ENCODE measurements at places on chromosomes 6 and 20.

GRCh38 chr20:17836303-17836861, 132.2 kb downstream of the SNX5 start:
- peak; percentile 97 for DNase-seq

- DNase-seq: peak; percentile 16
These were observed 1.2 kb downstream of the DUSP22 start for GRCh38 chr6:293193-294174.

- no peak for DNase-seq
These were observed 22.7 kb upstream of the SCRT2 start for GRCh38 chr20:698276-698675.

GRCh38 chr20:40307997-40308396, 381.0 kb downstream of the MAFB start:
- DNase-seq: no peak

GRCh38 chr6:98828211-98828788, 6.1 kb upstream of the POU3F2 start:
- no peak for DNase-seq

DNA sequence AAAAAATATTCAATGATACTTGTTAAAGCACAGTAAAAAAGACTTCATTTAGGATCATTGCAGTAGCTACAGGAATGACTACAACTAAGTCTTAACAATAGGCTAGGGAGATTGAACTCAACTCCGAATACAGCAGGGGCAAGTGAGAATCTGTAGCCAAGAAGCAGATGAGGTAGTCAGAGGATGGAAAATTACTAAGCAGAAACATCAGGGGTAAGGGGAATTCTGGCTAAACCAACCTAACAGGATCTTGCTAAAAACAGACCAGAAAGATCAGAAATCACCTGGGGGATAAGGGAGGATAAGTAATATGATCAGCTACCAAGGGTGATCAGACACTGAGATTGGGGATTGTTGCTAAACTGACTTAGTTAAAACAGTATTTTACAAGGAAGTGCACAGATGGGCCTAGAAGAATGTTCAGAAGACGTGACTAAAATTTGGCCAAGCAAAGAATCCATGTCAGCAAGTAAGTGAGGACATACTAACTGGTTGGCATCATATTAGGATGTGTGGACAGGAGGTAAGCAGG, 217.5 kb downstream of the TENT5A start:
- no peak for DNase-seq

- no peak for DNase-seq
These were observed 87.8 kb upstream of the SIRPA start for GRCh38 chr20:1807394-1807793.

GRCh38 chr6:84492241-84493165, 265.1 kb upstream of the CEP162 start:
- DNase-seq: peak; percentile 13

DNA sequence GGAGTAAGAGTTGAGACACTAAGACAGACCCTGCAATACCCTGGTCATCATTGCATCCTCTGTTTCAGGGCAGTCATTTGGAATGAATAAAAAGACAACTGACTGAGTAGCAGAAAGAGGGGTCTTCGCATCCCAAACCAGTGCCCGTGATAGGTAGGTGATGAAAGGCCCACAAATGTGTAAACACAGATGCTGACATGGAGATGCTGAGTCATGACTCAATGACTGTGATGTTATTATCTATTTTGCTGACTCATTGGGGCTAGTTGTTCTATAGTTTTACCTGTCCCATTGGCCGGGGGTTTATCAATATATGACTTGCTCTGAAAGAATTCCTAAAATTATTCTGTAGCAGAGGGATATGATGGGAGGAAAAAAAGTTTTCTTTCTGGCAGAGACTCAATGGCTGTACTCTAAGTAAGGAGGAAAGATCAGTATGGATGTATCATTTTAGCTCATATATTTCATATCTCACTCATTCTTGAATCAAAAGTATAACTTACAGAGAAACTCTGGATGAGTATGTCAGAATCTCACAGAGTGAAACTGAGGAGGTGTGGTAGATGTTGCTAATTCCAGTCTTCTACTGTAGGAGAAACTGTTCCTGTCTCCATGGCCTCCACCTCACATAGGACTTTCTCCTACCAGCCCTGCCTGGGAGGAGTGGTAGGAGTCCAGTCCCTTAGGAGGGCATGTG, 119.9 kb upstream of the PREP start:
- DNase-seq: no peak

DNA sequence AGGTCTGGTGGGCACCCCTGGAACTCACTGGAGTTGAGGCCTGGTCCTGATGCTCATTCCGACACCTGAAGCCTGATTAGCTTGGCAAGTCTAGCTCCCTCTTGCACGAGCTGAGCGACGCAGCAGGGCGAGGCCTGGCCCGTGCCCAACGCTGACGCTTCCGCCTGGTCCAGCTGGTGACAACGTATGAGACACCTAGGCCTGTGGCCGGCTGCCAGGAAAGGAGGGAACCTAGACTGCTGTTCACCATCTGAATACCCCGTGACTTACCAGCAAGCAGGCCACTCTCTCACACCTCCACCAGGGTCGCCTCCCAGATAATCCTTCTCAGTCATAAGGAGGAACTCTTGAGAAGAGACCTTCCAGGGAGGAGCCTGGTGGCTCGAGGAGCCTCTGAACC, 24.5 kb downstream of the YTHDF1 start:
- no peak for DNase-seq

DNA sequence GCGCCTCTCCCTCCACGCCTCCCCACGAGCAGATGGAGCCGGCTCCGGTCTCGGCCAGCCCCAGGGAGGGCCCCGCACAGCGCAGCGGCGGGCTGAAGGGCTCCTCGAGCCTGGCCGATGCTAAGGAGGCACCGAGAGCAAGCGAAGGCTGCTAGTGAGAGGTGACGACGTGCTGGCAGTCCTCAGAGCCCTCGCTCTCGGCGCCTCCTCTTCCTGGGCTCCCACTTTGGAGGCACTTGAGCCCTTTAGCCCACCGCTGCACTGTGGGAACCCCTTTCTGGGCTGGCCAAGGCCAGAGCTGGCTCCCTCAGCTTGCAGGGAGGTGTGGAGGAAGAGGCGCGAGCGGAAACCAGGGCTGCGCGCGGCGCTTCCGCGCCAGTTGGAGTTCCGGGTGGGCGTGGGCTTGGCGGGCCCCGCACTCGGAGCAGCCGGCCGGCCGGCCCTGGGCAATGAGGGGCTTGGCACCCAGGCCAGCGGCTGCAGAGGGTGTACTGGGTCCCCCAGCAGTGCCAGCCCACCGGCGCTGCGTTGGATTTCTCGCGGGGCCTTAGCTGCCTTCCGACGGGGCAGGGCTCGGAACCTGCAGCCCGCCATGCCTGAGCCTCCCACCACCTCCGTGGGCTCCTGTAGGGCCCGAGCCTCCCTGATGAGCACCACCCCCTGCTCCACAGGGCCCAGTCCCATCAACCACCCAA, 2.5 kb upstream of the TMEM14C start:
- DNase-seq: no peak

DNA sequence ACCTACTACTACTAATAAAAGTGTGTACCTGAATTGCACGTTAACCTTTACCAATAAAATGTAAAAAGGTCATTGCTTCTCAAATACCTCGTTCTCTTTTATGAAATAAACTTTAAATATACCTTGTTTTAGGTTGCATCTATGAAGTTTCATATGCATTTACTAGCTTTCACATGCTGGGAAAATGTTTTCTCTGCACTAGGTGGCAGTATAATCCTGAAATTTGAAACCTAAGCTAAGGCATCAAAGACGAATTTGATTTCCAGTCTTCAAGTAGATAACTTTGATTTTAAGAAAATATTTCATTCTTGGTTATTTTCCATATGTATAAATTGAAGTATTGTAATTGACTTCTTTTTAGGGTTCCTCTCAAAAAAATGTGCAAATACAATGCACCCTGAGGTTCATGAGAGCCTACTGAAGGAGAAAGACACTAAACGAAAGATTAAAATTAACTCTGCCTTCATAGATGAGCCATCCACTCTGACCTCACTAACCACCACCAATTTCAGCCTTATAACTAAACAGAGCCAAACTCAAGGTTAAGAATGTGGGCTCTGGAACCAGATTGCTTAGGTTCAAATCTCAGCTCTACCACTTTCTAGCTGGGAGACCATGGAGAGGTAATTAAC, 7.3 kb upstream of the COL9A1 start:
- peak; percentile 67 for DNase-seq

DNA sequence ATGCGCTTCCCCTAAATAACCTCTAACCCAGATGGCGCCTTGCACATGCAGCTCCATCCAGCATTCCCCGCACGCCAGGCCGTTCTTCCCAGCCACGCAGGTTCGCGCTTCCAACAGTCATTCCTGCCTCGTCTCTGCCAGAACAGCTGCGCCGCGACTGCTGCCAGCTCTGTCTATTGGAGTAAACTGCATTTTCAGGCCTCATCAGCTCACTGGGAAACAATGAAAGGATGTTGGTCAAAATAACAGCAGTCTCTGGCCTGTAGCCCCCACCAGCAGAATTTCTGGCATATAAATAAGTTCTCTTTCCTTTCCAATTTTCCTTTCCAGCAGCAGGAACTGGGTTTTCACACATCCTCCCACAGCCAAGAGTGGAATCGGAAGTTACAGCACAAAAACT, 14.6 kb downstream of the NRSN1 start:
- DNase-seq: no peak

DNA sequence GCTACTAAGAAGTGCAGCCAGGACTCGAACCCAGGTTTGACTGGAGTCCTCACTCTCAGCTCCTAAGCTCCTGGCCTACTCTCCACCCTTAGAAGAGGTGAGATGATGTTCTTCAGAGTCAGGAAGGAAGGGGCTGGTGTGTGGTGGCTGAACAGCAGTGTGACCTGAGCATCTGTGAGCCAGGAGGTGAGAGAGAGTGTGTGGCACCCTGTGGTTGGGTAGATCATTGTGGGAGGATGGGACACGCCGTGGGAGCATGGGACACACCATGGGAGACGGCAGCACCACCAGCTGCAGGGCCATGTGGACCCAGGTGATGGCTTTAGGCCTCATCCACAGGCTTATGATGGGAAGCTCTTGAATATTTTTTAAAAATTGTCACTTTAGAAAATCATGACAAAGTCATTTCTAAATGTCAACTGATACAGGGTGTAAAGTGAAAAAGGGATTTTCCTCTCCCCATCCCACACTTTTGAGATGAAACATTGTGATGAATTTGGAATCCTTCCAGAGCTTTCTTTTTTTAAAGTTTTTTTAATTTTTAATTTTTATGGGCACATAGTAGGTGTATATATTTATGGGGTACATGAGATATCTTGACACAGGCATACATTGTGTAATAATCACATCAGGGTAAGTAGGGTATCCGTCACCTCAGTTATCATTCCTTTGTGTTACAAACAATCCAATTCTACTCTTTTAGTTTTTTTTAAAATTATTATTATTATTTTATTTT, 31.6 kb downstream of the SRC start:
- DNase-seq: no peak

GRCh38 chr20:2610941-2611720, 41.3 kb upstream of the NOP56 start:
- no peak for DNase-seq

GRCh38 chr20:56752274-56752673, 123.2 kb downstream of the TFAP2C start:
- DNase-seq: no peak

DNA sequence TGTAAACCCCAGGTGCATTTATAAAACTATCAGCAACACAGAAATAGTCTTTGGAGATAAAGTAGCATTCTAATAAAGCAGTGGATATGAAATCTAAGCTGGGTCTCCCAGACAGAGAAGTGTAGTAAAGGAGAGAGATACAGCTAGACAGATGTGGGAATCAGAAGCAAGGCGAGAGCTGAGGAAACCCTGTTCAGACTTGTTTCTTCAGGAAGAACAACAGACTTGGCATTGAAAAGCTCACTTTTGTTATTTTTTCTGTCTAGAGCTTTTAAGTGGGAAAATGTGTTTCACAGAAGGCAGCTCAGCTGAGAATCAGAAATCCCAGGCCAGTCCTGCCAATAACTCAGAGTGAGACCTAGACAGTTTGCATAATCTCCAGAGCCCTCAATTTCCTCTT, 52.9 kb downstream of the SLC35B3 start:
- DNase-seq: no peak

DNA sequence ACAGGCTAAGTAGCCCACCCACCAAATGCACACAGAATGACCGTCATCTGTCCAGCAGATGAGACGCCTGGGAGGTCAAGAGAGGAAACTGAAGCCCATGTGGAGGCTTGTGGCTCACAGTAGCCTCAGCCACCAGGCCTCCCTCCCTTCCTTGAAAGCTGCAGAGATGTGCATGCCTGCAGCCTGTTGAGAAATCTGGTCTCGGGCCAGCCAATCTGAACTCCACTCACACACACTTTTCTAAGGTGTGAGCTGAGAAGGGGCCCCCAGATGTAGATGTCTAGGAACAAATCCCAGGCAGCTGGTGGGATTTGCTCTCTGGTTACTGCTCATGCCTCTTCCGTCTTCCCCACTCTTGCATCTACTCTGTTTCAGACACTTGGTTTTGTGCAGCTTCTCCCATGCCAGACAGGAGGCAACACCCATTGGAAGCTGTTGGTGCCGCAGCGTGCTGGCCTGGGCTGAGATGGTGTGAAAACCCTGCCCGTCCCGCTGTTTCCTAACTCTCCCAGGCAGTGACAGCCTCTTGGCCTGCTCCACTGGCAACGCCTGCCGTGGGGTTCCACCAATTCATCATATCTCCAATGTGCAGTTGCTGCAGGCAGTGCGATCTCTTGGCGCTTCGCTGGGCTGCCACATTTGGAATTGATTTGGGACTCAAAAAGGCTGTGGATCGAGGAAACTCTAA, 24.1 kb upstream of the PAX1 start:
- no peak for DNase-seq

- DNase-seq: no peak
These were observed 364.7 kb upstream of the DEFB115 start for GRCh38 chr20:30892541-30893345.

DNA sequence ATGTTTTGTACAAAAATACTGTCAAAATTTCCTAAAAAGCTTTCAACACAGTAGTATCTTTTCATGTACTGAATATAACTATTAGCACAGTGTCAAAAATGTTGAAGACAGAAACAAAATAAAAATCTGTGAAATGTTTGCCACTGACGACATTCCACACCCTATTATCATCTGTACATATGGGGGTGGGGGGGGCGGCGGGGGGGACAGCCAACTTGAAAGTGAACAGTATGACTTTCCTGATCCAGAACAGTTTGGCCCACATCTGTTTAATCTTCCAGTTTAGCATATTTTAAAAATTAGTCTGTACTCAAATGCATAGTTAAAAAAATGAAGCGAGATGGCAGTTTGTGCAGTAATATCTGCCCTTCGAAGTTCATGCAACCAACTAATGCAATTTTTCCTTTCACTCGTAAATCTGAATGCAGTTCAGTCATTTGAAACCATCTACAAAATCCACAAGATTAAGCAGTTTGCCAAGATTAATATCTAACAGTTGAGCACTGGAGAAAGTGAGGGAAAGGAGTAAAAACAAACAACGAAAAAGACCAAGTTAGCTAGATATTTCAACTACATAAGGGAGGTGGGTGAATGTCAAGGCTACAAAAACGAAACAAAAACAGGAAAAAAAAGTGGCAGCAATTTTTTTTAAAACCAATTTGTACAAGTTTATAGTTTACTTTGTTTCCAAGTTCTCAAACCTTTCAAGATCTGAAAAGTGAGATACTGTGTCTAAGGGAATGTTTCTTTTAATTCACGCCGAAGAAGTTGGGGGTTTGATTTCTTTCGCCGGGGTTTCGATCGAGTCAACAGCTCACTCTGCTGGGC, 1.9 kb downstream of the CITED2 start:
- peak; percentile 34 for DNase-seq

All from fibroblast of pulmonary artery (primary cell).